ENCODE measurements at places on chromosomes 7 and 10.

GRCh38 chr7:143008007-143008901, 18.7 kb downstream of the OR9A2 start:
- DNase-seq = peak; percentile 69

GRCh38 chr10:49442863-49443262, 47.0 kb upstream of the DRGX start:
- no peak for DNase-seq

GRCh38 chr10:51421853-51422252, 277.5 kb downstream of the CSTF2T start:
- no peak for DNase-seq

- DNase-seq = no peak
Measured at GRCh38 chr10:88851706-88852105, at the start of gene ANKRD22. Gene ANKRD22, minus strand, starts transcription at chr10:88851844. Its CDS starts 237 bp downstream, at chr10:88851607.

DNA sequence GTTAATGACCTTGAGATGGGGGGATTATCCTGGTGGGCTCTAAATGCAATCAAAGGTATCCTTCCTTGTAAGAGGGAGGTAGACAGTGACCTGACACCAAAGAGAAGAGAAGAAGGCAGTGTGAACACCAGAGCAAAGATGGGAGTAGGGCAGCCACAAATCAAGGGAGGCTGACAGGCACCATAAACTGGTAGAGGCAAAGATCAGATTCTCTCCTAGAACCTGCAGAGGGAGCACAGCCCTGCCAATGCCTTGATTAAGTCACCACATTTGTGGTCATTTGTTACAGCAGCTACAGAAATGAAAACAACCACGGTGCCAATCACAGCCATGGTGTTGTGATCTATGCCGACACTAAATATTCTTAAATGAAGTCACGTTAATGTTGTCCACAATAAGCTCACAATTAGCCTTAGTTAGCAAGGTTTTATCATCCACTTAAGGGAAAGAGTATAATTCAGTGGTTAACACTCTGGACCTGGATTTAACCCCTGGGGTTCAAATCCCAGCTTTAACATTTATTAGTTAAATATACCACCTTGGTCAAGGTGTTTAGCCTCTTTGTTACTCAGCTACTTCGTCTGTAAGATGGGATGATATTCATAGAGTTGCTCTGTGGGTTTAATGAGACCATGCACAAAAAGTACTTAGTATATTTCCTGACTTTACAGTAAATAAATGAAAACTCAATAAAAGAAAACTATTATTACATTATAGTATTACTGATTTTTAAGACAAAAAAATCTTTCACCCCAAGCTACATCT, 70.8 kb downstream of the SGMS1 start:
- DNase-seq = no peak

DNA sequence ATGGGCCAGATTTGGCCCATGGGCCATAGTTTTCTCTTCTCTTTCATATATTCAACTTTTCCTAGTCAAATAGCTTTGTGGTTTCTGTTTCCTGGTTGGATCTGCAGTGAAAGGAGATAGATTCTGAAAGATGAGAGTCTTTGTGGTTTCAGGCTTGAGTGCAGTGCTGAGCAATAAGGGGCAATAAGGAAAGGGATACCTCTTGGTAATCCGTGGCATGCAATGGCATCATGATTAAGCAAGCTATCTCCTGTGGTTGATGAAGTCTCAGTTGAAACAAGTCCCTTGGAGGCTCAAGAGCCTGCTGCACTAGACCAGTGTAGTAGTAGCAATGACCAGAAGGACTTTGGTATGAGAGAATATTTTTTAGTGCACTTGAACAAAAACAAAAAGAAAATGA, 187.7 kb upstream of the CNTNAP2 start:
- DNase-seq = peak; percentile 2

DNA sequence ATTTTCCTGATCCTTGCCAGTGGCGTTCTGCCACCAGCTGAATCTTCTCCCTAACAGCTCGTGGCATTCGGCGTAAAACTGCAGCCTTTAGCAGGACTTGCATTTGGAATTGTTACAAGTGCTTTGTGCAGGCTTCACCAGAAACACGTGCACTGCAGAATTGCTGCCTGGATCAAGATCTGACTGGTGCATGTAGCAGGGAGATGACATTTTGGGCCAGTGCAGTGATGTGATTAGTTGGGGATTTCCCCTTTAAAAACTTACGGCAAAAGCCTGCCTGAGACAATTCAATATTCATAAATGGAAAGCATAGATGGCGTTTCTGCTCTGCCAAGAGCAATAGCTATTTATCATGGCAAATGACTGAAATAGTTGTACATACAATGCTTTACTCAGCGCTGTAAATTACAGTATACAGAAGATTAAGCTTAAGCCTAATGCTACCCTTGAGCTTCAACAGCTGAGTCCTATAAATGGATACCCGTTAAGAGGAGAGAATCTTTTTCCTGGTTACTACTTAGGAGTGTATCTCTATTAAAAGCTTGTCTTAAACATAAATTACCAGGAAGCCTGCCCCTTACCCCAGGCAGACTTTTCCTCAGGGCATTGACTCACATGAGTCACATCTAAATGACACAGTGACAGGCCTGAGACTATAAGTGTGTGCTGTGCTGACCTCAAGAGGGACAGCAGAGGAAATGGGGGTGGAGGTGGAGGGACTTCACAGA, 106.3 kb downstream of the ATXN7L1 start:
- peak; percentile 30 for DNase-seq

DNA sequence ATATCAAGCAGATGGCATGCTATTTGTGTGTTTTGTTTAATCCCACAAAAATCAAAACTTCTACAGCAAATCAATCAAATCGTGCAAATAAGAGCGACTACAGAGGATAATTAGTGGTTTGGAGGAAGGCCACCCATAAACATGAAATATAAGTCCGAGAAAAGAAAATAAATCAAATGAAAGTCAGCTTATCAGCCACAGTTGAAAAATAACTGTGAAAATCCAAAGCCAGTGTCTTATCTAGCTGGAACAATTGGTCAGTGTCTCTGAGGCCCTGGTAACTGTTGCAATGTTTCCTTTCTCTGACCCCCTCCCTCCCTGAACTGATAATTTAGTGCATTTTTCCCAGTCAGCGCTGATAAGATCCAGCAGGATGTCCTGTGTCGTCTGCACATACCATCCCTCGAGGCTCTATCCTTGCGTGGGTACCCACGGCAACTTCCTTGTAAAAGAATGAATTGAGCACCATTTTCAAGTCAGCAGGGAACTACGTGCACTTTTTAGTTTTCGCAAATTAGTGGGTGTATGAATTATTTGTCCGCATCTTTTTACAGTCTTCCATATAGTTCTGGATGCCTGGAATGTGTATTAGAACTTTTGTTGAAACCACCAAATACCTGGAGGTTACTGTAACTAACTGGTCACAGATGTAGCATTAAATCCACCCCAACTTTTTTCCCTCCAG, 10.8 kb upstream of the JCAD start:
- peak; percentile 57 for DNase-seq

DNA sequence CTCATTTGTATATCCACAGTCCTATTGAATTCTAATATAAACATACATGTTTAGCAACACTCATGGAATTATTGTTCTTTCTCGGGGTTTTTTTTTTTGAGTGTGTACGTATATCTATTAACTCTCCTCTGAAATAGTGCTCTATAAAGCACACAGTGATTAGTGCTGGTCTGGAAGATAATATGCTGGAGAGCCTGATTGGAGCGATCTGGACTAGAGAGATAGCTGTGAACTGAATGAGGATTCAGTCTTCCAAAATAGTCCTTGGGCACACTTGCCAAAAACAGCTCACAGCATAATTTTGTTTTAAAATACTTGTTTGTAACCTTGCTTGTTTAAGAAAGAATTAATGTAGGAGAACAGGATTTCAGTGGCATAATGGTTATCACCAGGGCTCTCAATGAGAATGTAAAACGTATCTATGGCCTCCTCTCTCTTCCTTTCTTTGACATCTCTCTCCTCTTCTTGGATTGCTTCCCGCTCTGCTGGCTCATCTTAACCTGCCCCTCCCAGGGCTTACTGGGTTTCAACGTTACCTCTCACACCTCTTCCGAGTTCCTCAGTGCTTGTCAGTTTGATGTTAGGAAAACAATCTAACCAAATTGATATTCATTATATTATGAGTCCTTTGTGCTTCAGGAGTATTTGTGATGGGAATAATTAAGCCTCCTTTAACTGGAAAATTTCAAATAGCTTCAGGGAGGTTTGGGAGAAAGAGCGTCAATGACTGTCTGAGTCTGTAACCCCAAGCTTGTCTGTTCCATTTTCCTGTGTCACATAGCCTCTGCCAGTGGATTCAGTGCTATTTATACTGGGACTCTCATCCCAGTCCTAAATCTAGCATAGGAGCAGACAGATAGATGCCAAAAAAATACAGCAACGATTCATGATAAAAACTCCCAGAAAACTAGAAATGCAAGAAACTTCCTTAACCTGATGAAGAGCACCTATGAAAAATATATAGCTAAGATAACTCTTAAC, 16.2 kb upstream of the AGK start:
- DNase-seq = no peak

DNA sequence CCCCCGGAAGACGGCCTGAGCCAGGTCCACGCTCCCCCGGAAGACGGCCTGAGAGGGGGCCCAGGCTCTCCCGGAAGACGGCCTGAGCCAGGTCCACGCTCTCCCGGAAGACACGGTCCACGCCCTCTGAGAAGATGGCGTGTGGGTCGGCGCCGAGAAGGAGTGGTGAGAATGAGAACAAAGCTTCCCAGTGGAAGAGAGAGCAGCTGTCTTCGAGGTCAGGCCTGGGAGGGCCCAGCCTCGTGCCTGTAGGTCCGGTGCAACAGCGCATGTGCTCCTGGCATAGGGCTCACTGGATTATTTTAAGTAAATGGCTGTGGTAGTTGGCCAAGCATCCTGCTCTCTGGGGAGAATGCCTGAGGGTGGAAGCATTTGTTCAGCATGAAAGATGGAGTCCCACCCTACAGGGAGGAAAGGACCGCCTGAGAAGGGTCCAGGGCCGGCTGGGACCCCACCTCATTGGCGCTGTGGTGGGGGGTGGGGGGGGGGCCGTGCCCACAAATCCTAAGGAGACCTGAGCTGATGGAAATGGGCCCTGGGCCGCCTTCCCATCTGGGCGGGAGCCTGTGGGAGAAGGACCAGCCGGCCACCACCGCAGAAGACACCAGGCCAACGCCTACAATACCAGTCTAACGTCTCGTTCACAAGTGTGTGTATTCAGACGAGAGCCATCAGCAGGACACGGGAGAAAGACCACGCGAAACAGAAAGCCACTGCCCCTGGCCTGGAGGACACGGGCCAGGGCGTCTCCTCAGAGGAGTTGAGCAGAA, 210.0 kb downstream of the WDR37 start:
- no peak for DNase-seq

DNA sequence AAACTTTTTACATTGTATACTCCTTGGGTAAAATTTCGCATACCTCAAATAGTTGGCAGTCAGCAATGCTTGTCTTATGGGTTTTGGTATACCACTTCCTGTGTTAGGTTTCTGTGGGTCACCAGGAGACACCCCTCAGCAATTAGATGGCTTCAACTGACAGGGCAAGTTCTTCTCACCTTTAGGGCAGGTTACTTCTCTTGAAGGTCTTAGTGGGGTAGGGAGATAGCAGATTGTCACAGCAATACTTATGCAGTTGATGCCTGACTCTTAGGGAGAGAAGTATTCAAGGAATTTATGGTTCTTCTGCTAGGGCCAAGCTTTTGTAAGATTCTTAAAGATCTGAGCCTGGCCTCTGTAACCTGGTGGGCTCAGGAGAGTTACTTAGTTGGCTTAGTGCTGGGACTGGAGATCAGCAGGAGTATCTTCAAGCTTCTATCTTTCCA, 42.9 kb downstream of the MKLN1 start:
- peak; percentile 78 for DNase-seq

DNA sequence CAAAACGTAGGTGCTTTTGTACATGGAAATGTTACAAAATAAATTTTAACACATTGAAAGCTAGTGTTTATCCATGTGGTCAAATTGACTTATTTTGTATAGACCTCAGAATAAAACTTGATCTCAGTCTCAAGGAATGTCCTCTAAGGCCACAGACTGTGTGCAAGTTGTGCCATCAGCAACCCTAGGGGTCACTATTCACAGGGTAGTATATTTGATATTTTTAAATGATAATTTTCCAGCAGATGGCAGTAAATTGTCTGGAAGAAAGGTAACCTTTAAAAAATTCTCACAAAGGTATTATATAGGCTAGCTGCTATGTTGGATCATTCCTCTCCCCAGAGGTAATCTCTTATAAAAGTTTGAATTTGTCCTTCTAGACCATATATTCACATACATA, 12.9 kb upstream of the SNX10 start:
- peak; percentile 22 for DNase-seq

DNA sequence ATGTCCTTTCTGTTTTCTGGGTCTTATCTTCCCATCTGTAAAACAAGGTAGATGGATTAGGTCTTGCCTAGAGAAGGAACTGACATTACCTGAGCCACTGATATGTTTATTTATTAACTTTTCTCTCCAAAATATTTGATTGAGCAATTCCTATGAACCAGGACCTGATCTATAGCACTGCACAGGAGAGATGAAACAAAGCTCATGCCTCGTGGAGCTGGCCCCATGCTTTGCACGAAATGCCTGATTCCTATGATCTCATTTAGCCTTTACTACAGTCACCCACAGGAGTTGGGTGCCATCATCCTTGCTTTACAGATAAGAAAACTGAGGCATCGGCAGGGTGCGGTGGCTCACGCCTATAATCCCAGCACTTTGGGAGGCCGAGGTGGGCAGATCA, 48.2 kb upstream of the ZMIZ1 start:
- no peak for DNase-seq

- DNase-seq = no peak
Measured at GRCh38 chr7:43193893-43194292, 81.4 kb downstream of the HECW1 start.

- DNase-seq = no peak
Measured at GRCh38 chr7:584122-584465, 64.4 kb upstream of the PDGFA start.

GRCh38 chr7:78437118-78437517, 638.5 kb downstream of the PHTF2 start:
- peak; percentile 66 for DNase-seq

DNA sequence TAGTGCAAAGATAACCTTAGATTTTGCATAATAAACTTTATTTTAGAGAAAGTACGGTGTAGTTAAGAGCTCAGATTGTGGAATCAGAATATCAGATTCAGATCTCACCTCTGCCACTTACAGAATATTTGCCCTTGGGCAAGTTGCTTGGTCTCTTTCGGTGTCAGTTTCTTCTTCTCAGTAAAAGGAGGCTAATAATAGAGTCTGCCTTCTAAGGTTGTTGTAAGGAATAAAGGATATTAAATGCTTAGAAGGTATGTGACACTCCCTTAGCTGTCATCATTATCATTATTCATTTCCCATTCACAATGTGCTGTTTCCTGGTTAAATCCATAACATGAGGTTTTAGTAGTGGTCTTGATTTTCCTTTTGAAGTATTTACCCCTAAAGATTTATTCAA, 42.2 kb downstream of the MPLKIP start:
- no peak for DNase-seq

- DNase-seq = no peak
Measured at GRCh38 chr10:124294811-124295770, 123.6 kb downstream of the OAT start.

DNA sequence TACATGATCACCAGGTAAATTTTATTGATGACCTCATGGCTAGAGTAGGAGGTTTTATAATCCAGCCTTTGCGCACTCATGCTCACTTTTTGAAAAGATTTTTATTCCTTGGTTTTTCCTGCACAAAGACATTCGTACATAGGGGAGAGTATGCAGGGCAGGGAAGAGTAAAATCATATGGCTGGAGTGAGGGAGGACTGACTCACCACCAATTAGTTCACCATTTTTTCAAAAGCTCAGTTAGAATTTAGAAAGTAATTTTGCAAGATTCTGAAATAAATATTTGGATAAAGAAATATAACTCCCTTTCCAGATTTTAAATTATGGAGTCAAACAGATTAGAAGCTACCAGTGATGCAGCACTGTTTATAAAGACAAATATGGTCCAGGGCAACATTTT, 111.9 kb downstream of the SEMA3D start:
- no peak for DNase-seq

GRCh38 chr10:8463853-8464252, 409.4 kb downstream of the GATA3 start:
- no peak for DNase-seq
